ENCODE measurements at places on chromosomes 6 and 20. TPM values are rescaled to one million over a fixed set of nuclear protein-coding genes. Genes with fewer than 3 reads are reported as not detected.

- no peak for DNase-seq
Observed at GRCh38 chr20:62370115-62370806, 3.1 kb upstream of the LAMA5 start.

DNA sequence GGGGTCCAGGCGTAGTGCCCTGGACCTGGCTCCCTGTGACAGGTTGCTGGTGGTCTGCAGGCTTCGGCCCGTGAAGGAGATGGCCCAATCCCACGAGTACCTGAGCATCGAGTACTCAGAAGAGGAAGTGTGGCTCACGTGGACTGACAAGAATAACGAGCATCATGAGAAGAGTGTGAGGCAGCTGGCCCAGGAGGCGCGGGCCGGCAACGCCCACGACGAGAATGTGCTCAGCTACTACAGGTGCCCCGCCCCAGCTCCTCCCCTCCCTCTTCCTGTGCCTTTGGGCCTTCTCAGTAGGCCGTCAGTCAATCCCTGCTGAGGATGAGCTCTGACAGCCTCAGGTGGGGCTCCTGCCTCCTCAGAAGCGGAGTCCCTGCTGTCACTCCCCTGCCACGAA, 42.6 kb downstream of the UQCC2 start:
- DNase-seq, result peak; percentile 37

DNA sequence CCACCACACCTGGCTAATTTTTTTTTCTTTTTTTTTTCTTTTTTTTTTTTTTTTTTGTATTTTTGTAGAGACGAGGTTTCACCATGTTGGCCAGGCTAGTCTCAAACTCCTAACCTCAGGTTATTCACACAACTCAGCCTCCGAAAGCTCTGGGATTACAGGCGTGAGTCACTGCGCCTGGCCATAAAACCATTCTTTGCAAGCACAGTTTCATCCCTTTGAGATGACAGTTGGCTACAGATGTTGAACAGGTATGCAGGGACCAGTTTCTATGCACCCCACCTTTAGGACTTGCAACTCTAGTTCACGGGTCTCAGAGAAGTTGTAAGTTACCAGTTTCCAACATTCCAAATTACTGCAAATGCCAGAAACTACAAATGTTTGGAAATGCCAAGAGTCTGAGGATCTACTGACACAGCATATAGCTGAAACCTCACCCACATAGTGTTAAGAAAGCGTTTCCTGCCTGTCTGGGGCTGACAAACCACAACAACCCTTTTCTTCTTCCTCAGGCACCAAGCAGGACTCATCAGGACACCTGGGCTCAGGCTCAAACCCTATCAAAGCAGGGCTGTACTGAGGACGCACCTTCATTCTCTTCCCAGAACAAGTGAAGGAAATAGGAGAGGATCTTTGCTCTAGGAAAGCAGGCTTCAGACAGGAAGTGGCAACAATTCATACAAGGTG, 22.9 kb downstream of the ARHGAP18 start:
- no peak for DNase-seq

GRCh38 chr20:61883857-61884393, 181.8 kb downstream of the TAF4 start:
- DNase-seq, result no peak

DNA sequence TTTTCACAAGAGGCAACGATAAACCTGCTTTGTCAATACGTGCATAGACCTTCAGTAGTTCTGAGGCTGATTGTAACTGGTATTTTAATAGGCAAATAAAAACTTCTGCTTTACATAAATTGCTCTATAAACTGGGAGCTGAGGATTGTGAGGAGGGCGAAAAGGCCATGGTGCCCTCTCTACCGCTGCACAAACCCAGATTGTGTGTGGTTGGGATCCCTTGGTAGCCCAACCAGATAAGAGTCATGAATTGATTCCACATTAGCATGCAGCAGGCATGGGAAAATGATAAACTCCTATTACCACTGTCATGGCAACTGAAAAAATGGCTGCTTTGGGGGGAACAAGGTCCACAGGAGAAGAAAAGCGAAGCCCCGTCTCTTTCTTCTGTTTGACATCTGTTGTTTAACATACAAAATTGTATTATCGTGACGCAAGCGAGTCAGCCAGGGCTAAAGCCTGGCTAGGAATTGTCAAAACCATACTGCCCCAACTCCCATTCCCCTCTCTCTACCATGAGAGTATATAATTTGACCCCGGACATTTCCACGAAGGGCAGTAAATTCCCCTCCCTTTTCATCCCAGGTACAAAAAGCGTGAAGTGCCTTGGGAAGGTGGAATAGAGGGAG, 157.8 kb upstream of the SALL4 start:
- no peak for DNase-seq

DNA sequence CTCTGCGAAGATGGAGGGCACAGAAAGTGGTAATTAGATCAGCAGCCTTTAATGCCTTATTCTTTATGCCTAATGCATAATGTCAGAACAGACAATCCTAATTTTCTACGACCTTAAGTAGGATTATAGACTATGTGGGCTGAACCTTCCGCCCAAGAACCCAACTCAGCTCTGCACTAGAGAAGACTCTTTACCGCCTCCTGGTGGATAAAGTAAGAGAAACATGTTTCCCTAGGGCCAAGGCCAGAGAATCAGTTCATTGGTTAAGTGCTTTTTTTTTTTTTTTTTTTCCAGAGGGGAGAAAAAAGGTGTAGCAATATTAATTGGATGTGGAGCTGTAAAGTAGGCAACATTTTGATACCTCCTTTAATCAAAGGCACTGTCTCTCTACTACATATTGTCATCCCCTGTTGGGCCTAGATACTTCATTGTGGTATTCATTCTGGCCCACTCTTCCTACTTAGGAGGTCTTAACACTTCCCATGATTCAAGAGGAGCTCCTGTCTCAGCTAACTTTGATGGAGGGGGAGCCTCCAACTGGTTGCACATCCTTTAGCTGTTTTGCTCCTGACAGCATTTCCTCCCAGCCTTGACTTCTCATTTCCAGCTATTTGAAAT, 124.9 kb upstream of the NRN1 start:
- no peak for DNase-seq

DNA sequence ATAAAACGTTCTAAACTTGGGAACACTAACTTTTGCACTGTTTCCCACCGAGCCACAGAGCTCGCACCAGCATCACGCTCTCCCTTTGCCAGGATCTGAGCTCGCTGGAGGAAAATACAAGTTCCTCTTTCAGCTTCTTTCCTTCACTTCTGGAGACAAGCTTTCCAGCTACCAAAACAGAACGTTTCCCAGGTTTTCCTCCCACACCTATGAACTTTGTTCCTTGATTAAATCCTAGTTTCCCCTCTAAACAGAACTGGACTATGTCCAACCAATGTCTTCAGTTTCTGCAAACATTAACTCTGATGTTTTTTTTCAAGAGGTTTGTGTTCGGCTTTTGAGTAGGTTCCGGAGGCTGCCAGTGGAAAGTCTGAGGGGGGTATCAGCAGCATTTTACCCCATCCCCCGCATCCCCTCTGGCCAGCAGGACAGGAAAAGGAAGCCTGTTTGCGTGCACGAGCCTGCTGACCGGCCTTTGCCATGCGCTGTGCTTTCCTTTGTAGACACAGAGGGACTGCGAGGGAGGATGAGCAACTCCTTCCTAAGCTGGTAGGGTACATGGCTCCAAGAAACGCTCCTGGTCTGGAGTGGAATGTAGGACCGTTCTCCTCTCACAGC, 135.5 kb downstream of the LY86 start:
- no peak for DNase-seq

DNA sequence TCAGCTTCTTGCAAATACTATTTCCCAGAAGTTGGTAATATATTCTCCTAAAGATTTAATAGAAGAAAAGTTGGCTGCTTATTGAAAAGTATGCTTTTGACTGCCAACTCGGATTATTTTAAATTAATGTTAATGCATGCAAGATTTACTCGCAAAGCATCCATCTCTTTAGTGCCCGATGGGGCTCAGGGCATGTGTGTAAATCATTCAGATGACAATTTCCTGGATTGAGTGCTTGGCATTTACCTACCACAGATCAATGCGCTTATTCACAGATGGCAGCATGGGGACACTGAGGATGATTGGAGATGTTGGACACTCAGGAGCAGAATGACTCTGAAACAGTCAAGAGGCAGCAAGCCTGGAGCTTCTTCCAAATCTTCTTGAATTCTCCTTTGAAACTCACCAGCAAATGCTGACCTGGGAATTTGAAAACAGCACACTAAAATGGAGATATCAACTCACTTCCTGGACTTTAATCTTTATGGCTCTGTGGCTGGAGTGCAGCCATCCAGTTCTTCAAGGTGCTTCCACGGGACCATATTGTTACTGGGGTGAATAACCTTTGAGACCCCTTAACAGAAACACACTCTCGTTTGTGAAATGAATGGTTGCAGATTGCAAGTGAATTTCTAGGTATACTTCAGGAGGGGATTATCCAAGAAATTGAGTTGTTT, 34.1 kb upstream of the TIAM2 start:
- DNase-seq, result no peak

GRCh38 chr20:5806457-5807263, 56.5 kb downstream of the SHLD1 start:
- no peak for DNase-seq

Gene SLC9A8
- 5.7 TPM for total RNA-seq

Gene GMDS
- 20.3 TPM for total RNA-seq

Gene HLA-DRB5
- total RNA-seq, result 0.20 TPM

Gene TAP2
- 30.7 TPM for total RNA-seq

Gene DEFB114
- total RNA-seq, result not detected

Measured in NCI-H460 (cell line).